ENCODE measurements at places on chromosomes 11 and 22. TPM values are rescaled to one million over a fixed set of nuclear protein-coding genes. Genes with fewer than 3 reads are reported as not detected.

- no peaks in the 10 kb centered on the region for H3K27me3 ChIP-seq
- no peak for DNase-seq
- H3K27ac ChIP-seq: no peak overlapping the region
- no peak overlapping the region for H3K4me3 ChIP-seq
- H3K36me3 ChIP-seq: no peaks in the 10 kb centered on the region
Observed at GRCh38 chr22:45254388-45254787, 13.7 kb upstream of the KIAA0930 start.

The OR4D5 gene
- 0.77 TPM for total RNA-seq

The ELFN2 gene
- 0.53 TPM for total RNA-seq

DNA sequence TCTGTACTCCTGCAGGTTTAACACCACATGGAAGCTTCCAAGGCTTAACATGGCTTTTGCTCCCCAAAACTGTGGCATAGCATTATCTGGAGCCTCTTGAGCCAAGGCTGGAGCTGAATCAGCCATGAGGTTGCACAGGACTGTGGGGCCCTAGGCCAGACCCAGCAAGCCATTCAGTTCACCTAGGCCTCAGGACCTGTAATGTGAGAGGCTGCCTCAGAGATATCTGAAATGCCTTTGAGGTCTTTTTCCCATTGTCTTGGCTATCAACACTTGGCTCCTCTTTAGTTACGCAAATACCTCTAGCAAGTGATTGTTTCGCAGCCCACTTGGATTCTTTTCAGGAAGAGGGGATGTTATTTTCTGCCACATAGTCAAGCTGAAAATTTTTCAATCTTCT is 72.0 kb downstream of the VPREB1 start:
- H3K4me3 ChIP-seq: no peak overlapping the region
- H3K27me3 ChIP-seq: no peaks in the 10 kb centered on the region
- no peaks in the 10 kb centered on the region for H3K36me3 ChIP-seq
- DNase-seq: no peak
- H3K4me1 ChIP-seq: no peaks in the 10 kb centered on the region
- no peak overlapping the region for H3K27ac ChIP-seq

The RASD2 gene
- 1.3 TPM for total RNA-seq

The CASP5 gene
- total RNA-seq: 6.9 TPM

The AIFM3 gene
- total RNA-seq: 1.3 TPM

GRCh38 chr11:113184498-113184897 is 129.9 kb upstream of the TTC12 start:
- peak; percentile 76 for DNase-seq
- H3K36me3 ChIP-seq: no peaks in the 10 kb centered on the region
- no peaks in the 10 kb centered on the region for H3K27me3 ChIP-seq
- H3K4me1 ChIP-seq: no peaks in the 10 kb centered on the region
- peak overlapping the region; percentile 63 for H3K27ac ChIP-seq

The LMO1 gene
- total RNA-seq: 0.68 TPM

- no peak overlapping the region for H3K4me3 ChIP-seq
- H3K4me1 ChIP-seq: peaks cover 4% of the 10 kb centered on the region
- H3K27me3 ChIP-seq: peaks cover 23% of the 10 kb centered on the region
- no peaks in the 10 kb centered on the region for H3K36me3 ChIP-seq
Observed at GRCh38 chr11:61024938-61025820, 53.7 kb downstream of the CD6 start.

- H3K36me3 ChIP-seq: no peaks in the 10 kb centered on the region
- no peak for DNase-seq
- H3K4me1 ChIP-seq: no peaks in the 10 kb centered on the region
- H3K27me3 ChIP-seq: no peaks in the 10 kb centered on the region
- no peak overlapping the region for H3K4me3 ChIP-seq
Observed at GRCh38 chr11:72520815-72521214, 86.5 kb upstream of the CLPB start.

DNA sequence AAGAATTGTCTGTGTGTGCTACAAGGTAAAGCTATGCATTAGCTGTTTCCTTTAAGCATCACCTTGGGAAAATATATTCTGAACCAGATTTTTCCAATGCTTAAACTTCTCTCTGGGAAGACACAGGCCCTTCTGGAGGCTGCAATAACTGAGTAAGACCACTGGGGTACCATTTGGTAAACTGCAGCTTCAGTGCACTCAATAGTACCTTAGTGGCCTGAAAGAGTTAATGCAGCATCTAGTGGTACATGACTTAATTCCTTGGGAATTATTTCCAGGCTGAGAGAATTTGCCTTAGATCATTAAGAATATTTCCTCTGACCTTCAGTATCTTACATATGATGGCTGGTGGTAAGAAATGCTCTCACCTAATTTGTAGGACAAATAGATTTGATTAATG is 727.4 kb downstream of the DLG2 start:
- no peaks in the 10 kb centered on the region for H3K4me1 ChIP-seq
- no peak overlapping the region for H3K27ac ChIP-seq
- H3K4me3 ChIP-seq: no peak overlapping the region
- no peak for DNase-seq
- H3K27me3 ChIP-seq: no peaks in the 10 kb centered on the region

DNA sequence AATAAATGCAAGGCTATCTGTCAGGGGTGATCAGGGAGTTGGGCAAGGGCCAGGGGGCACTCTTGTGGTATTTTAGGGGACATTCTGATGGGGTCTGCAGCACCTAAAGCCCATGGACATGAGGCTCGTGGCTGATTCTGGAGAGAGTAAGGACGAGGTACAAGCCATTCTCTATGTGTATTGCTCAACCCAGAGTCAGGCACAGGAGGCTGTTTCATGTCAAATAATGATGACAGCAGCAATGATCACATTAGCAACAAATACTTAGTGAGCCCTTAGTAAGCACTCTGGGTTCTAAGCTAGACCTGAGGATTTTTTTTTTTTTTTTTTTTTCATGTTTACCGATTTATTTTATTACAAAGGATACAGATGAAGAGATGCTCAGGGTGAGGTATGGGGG is 83.5 kb upstream of the THY1 start:
- H3K36me3 ChIP-seq: no peaks in the 10 kb centered on the region
- no peak overlapping the region for H3K4me3 ChIP-seq
- H3K4me1 ChIP-seq: no peaks in the 10 kb centered on the region
- no peak for DNase-seq
- no peaks in the 10 kb centered on the region for H3K27me3 ChIP-seq

Measured in hepatocyte (in vitro differentiated cells).